ENCODE measurements at places on chromosomes 12 and 14.

- no peak for DNase-seq
Measured at GRCh38 chr14:61515436-61516117, 179.7 kb upstream of the HIF1A start.

- no peak for DNase-seq
Measured at GRCh38 chr12:98208816-98209215, 306.6 kb upstream of the TMPO start.

- DNase-seq = no peak
Measured at GRCh38 chr12:2959505-2960389, 550 bp downstream of the TEAD4 start.

DNA sequence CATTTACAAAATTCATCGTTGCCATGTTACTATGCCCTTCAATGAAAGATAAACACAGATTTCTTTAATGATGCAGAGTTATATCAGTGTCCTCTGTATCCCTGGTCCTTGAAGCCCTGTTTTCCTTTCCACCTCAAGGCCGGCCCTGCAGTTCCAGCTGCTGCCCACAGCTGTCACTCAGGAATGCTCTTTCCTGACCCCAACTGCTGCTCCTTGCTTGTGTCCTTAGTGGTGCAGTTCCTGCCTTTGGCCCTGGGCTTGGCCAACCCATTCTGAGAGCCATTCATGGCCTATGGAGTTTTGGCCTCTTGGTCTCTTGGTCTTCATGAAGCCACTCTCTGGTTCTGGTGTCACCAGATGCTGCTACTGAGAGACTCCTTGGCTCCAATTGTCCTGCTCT is 93.1 kb downstream of the GAS2L3 start:
- DNase-seq = no peak

DNA sequence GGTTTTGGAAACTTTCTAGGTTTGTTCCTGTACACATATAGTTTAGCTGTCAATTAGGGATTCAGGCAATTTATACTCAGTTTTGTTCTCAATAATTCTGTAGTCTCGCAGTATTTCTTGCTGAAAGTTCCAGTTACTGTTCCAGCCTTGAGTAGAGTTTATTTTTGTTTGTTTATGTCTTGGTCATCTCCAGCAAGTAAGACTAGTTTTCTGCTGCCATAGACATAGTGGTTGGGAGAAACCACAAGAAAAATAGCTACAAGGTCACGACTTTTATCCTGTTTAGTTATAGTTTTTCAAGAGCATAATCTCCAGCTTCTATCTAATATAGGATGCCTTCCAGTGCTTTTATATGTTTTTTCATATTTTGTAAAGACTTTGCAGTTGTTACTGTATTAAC is 99.6 kb upstream of the FOXG1 start:
- no peak for DNase-seq

GRCh38 chr12:11870041-11870451 is 200.7 kb upstream of the BCL2L14 start:
- no peak for DNase-seq

DNA sequence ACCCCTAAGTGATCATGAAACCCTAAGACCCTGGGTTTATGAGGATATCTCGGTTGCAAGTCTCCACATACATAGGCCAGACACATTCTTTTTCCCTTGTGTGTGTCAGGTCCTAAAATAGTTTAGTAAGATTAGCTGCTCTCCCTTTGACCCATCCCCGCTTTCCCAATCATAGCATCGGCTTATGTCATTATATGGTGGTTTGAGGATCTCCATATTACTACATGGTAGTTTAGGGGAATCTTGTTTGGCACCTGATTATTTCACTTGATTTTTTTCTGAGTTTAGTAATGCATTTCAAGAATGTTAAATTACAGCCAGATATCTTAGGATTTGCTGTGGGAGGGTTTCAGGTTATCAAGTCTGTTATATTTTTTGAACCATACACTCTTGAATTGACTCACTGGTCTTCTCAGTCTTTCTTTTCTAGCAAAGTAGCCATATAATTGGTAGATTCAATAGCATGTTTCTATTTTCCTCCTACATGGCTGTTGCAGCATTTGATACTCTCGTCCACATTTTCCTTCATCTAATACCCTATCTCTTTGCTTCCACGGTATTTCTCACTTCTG is 68.3 kb upstream of the TRHDE start:
- DNase-seq = no peak
